ENCODE measurements at places on chromosomes 16 and 17. TPM values are rescaled to one million over a fixed set of nuclear protein-coding genes. Genes with fewer than 3 reads are reported as not detected.

NMRAL1 gene
- 32.5 TPM for total RNA-seq

DNA sequence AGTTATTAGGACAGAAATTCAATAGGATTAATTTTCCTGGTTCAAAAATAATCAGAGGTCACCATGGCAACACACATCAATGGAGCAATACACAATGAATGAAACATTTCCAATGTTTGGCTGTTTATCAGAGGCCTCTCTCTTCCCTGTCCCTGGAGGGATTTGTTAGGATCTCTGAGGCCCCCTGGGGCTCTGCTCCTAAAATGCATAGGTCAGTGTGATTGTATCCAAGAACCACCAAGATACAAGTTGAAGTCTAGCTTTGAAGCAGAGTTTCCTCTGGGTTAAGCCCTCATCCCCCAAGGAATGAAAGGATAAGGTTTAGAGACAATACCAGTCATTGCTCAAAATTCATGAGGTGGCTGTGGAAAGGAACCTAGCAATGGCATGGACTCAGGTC, 561.2 kb upstream of the C16orf82 start:
- H3K27ac ChIP-seq = no peak overlapping the region
- H3K27me3 ChIP-seq = no peaks in the 10 kb centered on the region
- H3K36me3 ChIP-seq = no peaks in the 10 kb centered on the region
- no peak for DNase-seq

- no peaks in the 10 kb centered on the region for H3K36me3 ChIP-seq
- peaks cover 16% of the 10 kb centered on the region for H3K27me3 ChIP-seq
- no peak for DNase-seq
- no peaks in the 10 kb centered on the region for H3K4me1 ChIP-seq
- H3K4me3 ChIP-seq = no peak overlapping the region
- no peak overlapping the region for H3K27ac ChIP-seq
Observed at GRCh38 chr17:51668963-51669246, 408.6 kb downstream of the UTP18 start.

DNA sequence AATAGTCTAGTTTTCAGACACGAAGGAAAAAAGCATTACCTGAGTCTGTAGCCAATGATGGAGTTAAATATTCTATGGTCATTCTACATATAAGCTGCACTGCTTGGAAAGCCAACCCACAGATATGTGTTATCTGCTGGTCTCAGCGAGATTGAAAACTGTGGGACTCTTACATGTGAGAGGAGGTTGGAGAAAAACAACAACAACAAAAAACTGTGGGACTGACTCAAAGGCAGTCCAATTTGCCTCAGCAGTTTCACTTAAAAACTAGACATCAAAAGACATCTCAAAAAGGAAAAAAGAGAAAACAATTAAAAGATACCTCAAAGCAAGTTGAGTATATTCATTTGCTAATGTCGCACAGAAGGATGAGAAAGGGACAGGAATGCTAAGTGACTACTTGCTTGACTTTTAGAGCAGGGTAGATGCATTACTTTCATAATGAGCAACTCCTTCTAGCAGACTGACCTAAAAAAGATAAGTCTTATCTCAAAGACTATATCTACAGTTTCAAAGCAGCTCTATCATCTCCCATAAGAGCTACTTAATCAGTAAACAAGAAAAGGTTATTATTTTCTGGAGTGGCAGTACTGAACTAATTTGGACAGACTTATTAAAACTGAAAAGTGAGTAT, 35.5 kb upstream of the ITGA2B start:
- no peak for DNase-seq
- peak overlapping the region; percentile 51 for H3K27ac ChIP-seq
- peak overlapping the region; percentile 25 for H3K4me3 ChIP-seq
- H3K27me3 ChIP-seq = no peaks in the 10 kb centered on the region

All from activated T-cell treated with anti-CD3 and anti-CD28 coated beads, Interleukin-2, amount 50 U/mL, for 72 hours (primary cell).